ENCODE measurements at places on chromosomes 6 and 20.

DNA sequence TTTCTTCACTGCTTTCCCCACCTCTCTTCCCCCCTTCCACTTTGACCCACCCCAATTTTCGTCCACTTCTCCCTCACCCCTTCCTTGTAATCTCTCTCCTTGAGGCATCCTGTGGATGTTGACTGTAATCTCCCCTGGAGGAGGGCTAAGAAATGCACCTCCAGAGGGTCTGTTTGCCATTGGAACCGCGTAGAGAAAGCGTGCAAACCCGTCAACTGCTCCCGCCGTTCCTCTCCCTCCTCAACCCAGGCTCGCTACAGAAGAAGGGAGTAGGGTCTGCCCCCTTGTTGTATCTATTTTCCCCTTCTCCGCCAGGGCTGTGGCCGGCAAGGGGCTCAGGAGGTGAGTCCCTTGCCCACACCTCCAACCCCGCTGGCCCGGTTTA lies 502 bp upstream of the HTR1E start:
- no peak for DNase-seq

- no peak for DNase-seq
Observed at GRCh38 chr20:1830240-1830639, 65.0 kb upstream of the SIRPA start.

GRCh38 chr6:31597006-31597405 lies 4.2 kb upstream of the NCR3 start:
- DNase-seq = peak; percentile 34

- peak; percentile 18 for DNase-seq
Observed at GRCh38 chr6:14728396-14729024, 517.4 kb upstream of the JARID2 start.

DNA sequence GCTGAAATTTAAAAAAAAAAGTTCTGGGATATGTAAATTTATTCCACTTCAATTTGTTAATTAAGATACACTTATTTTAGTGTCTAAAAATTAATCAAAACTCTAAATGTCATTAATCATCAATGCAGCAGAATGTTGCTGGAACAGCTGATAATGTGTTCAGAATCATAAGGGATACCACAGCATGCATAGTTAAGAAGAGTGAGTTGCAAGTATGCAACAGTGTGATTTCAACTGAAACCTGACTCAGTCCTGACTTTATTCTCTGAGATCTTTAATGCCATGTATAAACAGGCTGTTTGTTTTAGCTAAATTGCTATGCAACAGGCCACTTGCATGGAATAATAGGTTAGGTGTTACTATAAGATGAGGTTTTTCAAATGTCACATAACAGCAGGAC lies 1.4 kb downstream of the GRIK2 start:
- no peak for DNase-seq

- no peak for DNase-seq
Observed at GRCh38 chr6:27834879-27835549, 77.2 kb downstream of the OR2B2 start.

DNA sequence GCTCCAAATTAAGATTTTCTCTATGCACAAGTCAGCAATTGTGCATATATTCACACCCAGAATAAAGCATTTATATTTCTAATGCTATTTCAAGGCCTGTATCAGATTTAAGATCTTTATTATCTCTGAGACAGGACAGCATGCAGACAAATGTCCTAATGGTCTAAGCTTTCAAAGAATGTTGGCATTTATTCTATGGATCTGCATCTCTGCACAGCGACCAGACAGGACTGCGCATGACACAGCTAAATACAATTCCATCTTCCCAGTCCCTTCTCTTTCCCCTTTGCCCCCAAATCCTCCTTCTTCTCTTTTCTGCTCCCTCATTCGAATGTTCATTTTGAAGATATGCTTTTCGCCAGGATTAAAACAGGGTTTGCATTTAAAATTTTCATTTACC lies 478.5 kb downstream of the PKHD1 start:
- no peak for DNase-seq

DNA sequence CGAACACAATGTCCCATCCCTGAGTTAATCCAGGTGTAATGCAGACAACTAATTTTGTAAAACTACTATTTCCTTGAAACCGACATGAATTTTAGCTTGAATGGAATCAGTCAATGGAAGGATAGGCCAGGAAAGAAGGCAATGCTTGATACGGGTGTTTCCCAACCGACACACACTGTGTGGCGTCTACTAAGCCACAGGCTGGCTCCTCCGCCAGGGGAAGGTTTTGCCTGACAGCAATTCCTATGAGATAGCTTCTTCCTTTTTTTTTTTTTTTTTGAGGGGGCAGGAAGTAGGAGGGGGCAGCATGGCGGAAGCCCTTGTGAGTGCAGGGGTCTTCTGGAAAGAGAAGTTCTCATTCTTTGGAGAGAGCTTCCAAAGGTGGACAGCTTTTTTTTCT lies 12.0 kb upstream of the LAMA4 start:
- DNase-seq = no peak

GRCh38 chr6:46715141-46715540 lies 20.0 kb downstream of the PLA2G7 start:
- no peak for DNase-seq

GRCh38 chr6:85498596-85499258 lies 48.8 kb downstream of the NT5E start:
- DNase-seq = no peak

DNA sequence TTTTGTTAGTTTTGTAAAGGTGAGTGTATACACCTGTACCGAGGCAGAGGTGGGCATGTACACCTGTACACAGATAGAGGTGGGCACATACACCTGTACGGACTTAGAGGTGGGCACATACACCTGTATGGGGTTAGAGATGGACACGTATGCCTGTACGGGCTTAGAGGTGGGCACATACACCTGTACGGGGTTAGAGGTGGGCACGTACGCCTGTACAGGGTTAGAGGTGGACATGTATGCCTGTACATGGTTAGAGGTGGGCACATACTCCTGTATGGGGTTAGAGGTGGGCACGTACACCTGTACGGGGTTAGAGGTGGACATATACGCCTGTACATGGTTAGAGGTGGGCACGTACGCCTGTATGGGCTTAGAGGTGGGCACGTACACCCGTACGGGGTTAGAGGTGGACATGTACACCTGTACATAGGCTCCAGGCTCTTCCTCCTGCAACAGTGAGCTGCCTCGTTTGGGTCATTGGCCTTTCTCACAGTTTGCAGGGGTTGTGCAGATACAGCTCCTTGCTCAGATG lies 63.7 kb downstream of the PHACTR3 start:
- DNase-seq = no peak

DNA sequence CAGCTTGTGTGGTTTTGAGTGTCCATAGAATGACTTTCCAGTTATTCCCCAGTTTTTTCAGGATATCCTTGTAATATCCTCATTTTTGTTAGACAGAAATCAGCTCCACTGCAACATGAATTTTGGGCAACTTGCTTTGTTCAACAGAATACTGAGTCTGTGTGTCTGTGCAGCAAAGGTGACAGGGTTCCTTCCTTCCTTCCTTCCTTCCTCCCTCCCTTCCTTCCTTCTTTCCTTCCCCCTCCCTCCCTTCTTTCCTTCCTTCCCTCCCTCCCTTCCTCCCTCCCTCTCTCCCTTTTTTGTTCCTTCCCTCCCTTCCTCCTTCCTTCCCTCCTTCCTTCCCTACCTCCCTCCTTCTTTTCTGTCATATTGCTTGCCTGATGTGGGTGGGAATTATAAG lies 496.5 kb downstream of the EPM2A start:
- DNase-seq = no peak
